Activated T-cell treated with anti-CD3 and anti-CD28 coated beads, Interleukin-2, amount 50 U/mL, for 72 hours (primary cell): ENCODE measurements at places on chromosomes 13 and 19.

- peaks cover 52% of the 10 kb centered on the region for H3K4me1 ChIP-seq
- DNase-seq = peak; percentile 2
- peaks cover 60% of the 10 kb centered on the region for H3K27me3 ChIP-seq
- peak within 1 kb of the TSS; percentile 60 for H3K27ac ChIP-seq
These were observed at the start of gene MAB21L1 for GRCh38 chr13:35475960-35476943. Gene MAB21L1 (minus strand): TSS chr13:35476689. CDS start chr13:35476138, 551 bp downstream.

DNA sequence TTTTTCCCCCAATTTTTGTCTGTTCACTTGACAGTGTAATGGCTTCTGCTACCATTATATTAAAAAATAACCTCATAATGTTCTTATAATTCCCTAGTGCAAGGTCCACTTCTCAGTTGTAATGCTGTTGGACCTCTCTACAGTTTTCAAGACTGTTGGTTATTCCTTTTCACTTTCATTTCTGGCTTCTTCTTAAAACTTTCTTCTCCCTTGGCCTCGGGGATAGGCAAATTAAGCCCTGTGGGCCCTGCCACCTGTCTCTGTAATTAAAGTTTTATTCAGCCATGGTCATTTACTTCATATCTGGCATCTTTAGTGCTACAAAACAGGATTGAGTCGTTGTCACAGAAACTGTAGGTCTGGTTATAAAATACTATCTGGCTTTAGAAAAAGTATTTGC lies 313.5 kb downstream of the KLF12 start:
- peak overlapping the region; percentile 25 for H3K27ac ChIP-seq
- peaks cover 6% of the 10 kb centered on the region for H3K36me3 ChIP-seq
- H3K4me1 ChIP-seq = peaks cover 24% of the 10 kb centered on the region
- no peaks in the 10 kb centered on the region for H3K27me3 ChIP-seq
- no peak for DNase-seq

DNA sequence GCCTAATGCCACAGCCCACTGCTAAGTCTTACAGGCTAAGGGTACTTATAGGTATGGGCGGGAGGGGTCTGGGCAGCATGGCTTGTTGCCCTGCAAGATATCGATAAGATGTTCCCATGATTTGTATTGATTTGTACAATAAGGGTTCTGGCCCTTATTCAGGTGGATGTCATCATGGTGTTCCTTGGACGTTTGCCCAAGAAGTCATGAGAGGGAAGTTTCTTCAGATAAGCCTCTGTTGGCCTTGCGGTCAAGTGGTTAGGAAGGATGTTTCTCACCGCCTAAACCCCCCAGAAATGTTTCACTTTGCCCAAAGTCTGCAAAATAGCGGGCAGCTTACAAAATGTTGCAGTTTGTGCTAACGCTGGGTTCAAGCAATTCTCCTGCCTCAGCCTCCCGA lies 7.3 kb downstream of the PARP4 start:
- H3K4me3 ChIP-seq = no peak overlapping the region
- no peak for DNase-seq
- H3K27ac ChIP-seq = no peak overlapping the region

DNA sequence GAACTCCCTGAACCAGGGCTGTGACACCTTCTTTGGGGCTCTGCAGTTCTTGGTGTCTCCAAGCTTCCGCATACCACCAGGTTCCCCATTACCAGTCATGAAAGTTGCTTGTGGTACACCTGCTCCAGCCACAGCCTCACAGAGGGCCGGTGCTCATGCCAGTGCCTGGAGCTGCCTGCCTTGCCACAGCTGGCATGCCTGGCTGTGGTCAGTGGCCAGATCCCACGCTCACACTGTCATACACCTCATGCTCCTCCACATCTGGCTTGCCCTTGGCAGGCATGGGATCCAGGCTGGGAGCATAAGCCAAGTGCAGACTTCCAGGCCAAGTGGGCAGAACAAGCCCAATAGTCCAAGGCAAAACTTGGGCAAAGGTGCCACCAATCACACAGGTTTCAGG lies 1054.9 kb downstream of the SLITRK5 start:
- DNase-seq = no peak
- no peaks in the 10 kb centered on the region for H3K36me3 ChIP-seq
- H3K4me3 ChIP-seq = no peak overlapping the region
- no peak overlapping the region for H3K27ac ChIP-seq
- H3K27me3 ChIP-seq = no peaks in the 10 kb centered on the region
- H3K4me1 ChIP-seq = no peaks in the 10 kb centered on the region

GRCh38 chr13:40206241-40207000 lies 460.0 kb downstream of the FOXO1 start:
- peak overlapping the region; percentile 95 for H3K27ac ChIP-seq
- H3K4me1 ChIP-seq = peaks cover 60% of the 10 kb centered on the region
- peak overlapping the region; percentile 66 for H3K4me3 ChIP-seq
- no peaks in the 10 kb centered on the region for H3K27me3 ChIP-seq
- DNase-seq = peak; percentile 55

GRCh38 chr13:97445522-97446187 lies 11.7 kb downstream of the RAP2A start:
- no peak overlapping the region for H3K27ac ChIP-seq
- no peaks in the 10 kb centered on the region for H3K4me1 ChIP-seq
- H3K27me3 ChIP-seq = no peaks in the 10 kb centered on the region
- H3K36me3 ChIP-seq = peaks cover 4% of the 10 kb centered on the region

DNA sequence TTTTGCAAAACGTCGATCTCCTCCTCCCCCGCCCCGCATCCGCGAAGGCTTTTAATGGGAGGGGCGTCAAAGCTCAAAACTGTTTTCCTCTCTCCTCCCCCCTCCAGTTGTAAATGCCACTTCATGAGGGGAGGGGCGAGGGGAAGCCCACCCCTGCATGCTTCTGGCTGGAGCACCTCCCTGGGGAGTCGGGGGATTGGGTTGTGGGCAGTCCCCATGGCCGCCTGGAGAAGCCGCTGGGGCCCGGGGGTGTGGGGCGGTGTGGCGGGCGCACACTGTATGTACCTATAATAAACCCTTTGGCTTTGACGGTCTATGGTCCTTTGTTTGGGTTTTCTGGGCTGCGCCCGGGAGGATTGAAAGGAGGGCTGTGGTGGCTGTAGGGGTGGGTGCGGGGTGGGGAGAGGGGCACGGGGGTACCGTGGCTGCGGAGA lies 505 bp upstream of the SHKBP1 start:
- no peak overlapping the region for H3K27ac ChIP-seq
- peaks cover 5% of the 10 kb centered on the region for H3K36me3 ChIP-seq
- H3K4me1 ChIP-seq = peaks cover 26% of the 10 kb centered on the region
- H3K4me3 ChIP-seq = peak overlapping the region; percentile 78

- no peak overlapping the region for H3K4me3 ChIP-seq
- no peak overlapping the region for H3K27ac ChIP-seq
- H3K27me3 ChIP-seq = no peaks in the 10 kb centered on the region
- no peak for DNase-seq
- peaks cover 6% of the 10 kb centered on the region for H3K4me1 ChIP-seq
These were observed 107.9 kb downstream of the RGCC start for GRCh38 chr13:41565216-41565615.

DNA sequence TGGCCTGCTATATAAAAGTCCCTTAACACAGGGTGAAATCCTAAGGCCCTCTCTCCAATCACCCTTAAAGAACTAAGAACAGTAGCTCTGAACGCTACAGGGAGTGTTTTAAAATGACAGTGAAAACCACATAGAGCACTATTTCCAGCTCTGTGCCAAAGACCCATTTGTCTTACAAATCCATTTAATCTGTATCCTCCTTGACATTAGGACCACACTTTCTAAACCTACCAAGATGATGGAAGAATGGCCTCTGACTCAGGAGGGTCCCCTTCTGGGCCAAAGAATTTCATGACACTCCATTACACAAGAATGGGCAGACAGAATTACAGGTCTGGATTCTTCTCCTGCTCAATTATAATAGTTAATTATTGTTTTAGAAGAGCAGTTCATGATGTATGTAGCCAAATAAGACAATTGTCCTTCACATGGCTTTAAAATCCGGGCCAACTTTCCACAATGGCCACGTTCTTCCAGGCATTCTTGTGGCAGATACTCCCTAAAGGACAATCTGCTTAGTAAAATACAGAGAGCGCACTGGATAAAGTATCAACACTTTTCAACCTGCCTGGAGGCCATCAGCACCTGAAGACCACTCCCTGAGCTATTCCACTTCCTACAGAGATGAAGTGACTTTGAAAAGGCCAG lies 61.0 kb downstream of the STK24 start:
- H3K36me3 ChIP-seq = peaks cover 6% of the 10 kb centered on the region
- H3K27ac ChIP-seq = peak overlapping the region; percentile 93
- H3K4me1 ChIP-seq = peaks cover 98% of the 10 kb centered on the region
- DNase-seq = no peak
- peak overlapping the region; percentile 87 for H3K4me3 ChIP-seq

- peaks cover 49% of the 10 kb centered on the region for H3K27me3 ChIP-seq
- no peaks in the 10 kb centered on the region for H3K4me1 ChIP-seq
- no peaks in the 10 kb centered on the region for H3K36me3 ChIP-seq
- H3K4me3 ChIP-seq = no peak overlapping the region
These were observed 50.7 kb upstream of the DIAPH3 start for GRCh38 chr13:60214213-60215055.

- H3K36me3 ChIP-seq = no peaks in the 10 kb centered on the region
- H3K4me3 ChIP-seq = no peak overlapping the region
- H3K27me3 ChIP-seq = no peaks in the 10 kb centered on the region
- no peak overlapping the region for H3K27ac ChIP-seq
- peaks cover 16% of the 10 kb centered on the region for H3K4me1 ChIP-seq
These were observed 96.0 kb downstream of the CAB39L start for GRCh38 chr13:49347650-49348385.

GRCh38 chr13:106393776-106394175 lies 141.7 kb downstream of the EFNB2 start:
- H3K4me3 ChIP-seq = no peak overlapping the region
- no peaks in the 10 kb centered on the region for H3K36me3 ChIP-seq
- peaks cover 9% of the 10 kb centered on the region for H3K27me3 ChIP-seq
- H3K27ac ChIP-seq = no peak overlapping the region
